ENCODE measurements at places on chromosomes 4 and X.

GRCh38 chr4:150769248-150769647 is 187.3 kb downstream of the MAB21L2 start:
- DNase-seq: no peak

- DNase-seq: no peak
Observed at GRCh38 chrX:70446380-70447350, 2.0 kb downstream of the DLG3 start.

DNA sequence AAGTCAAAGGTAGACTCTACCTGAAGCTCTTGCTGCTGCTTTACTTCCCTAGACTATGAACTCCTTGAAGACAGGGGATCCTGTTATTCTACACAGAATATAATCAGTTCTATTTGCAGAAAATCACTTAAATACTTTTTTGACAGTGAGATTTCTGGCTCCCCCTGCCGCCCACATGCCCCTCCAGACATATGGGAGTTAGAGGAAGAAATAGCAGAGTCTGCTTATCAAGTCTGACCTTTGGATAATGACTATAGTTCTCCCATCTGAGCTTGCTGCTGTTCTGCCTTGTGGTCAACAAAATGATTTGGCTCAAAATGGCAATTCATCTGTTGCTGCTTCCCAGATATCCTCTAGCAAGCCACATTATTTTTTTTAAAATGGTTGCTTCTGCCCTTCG is 101.1 kb downstream of the ENOX2 start:
- no peak for DNase-seq

GRCh38 chrX:3271834-3272186 is 74.6 kb downstream of the MXRA5 start:
- DNase-seq: peak; percentile 14

- no peak for DNase-seq
Observed at GRCh38 chrX:24316111-24316510, 2.2 kb upstream of the SUPT20HL2 start.

All from left kidney (tissue), 8 donors.